Nasal cavity respiratory epithelium epithelial cell of viscerocranial mucosa (primary cell): ENCODE measurements at places on chromosomes 1 and 21. TPM values are rescaled to one million over a fixed set of nuclear protein-coding genes. Genes with fewer than 3 reads are reported as not detected.

The NASP gene
- 27.7 and 36.0 TPM in 2 replicates for total RNA-seq

The SLC44A5 gene
- 2.5 and 3.1 TPM in 2 replicates for total RNA-seq

The KCNC4 gene
- total RNA-seq, result 0.68 and 7.0 TPM in 2 replicates

The SPATA46 gene
- total RNA-seq, result not detected in 2 replicates

The GJA9 gene
- under 0.01 and 0.50 TPM in 2 replicates for total RNA-seq

The TPTE gene
- not detected in 2 replicates for total RNA-seq

The PARP1 gene
- 21.2 and 69.2 TPM in 2 replicates for total RNA-seq

The SPOCD1 gene
- total RNA-seq, result 8.5 and 26.3 TPM in 2 replicates

The PLA2G4A gene
- total RNA-seq, result 7.5 and 8.5 TPM in 2 replicates

The LYST gene
- 31.1 and 38.6 TPM in 2 replicates for total RNA-seq

The C1orf94 gene
- not detected in 2 replicates for total RNA-seq

The WRAP73 gene
- total RNA-seq, result 22.8 and 27.0 TPM in 2 replicates

The PBX1 gene
- total RNA-seq, result 1.0 and 18.7 TPM in 2 replicates

The ACOT11 gene
- total RNA-seq, result 2.4 and 12.6 TPM in 2 replicates

The CYP4B1 gene
- under 0.01 and 9.0 TPM in 2 replicates for total RNA-seq

The SPRR2G gene
- 2.1 TPM in 1 of 2 replicates, not detected in the other for total RNA-seq
